A549 treated with RU486 at 1 μM for 4 hours (cell line): ENCODE measurements at places on chromosomes 1 and 21. TPM values are rescaled to one million over a fixed set of nuclear protein-coding genes. Genes with fewer than 3 reads are reported as not detected.

RNU1-4 gene
- total RNA-seq: 5.0 TPM in 1 of 5 replicates, not detected in the others

CNR2 gene
- not detected in 5 replicates for total RNA-seq

DIO1 gene
- total RNA-seq: not detected in 5 replicates

LCE3D gene
- total RNA-seq: 0.96 to 1.3 TPM (median 0.97 TPM) in 3 of 5 replicates, not detected in the others

C8A gene
- not detected in 5 replicates for total RNA-seq

MAEL gene
- total RNA-seq: not detected in 5 replicates

S100A2 gene
- 17.0 to 31.3 TPM (median 24.8 TPM) in 5 replicates for total RNA-seq

NBPF6 gene
- total RNA-seq: not detected in 5 replicates

CD1B gene
- total RNA-seq: not detected in 5 replicates

TMEM61 gene
- 0.35 to 0.42 TPM (median 0.38 TPM) in 4 of 5 replicates, not detected in the other for total RNA-seq

OPRD1 gene
- total RNA-seq: 0.02 to 0.14 TPM (median 0.03 TPM) in 5 replicates
